K562 (cell line): ENCODE measurements at places on chromosomes 2 and 18.

- DNase-seq: peak; percentile 71
Observed at GRCh38 chr2:205925373-205926337, 160.3 kb downstream of the INO80D start.

DNA sequence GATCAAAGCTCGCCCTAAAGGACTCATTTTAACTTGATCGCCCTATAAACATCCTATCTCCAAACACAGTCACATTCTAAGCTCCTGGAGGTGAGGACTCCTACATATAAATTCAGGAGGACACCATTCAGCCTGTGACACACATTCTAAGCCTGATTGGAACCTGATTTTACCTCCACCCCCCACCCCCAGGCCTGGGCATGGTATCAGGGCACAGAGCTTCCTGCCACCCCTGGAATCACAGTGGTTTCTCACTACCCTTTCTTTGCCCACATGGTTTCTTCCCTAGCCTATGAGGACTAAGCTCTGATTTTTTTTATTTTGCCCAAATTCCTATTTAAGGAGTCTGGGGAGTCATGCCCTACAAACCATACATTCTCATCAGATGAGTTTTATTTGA is 428.1 kb upstream of the ID2 start:
- DNase-seq: no peak

DNA sequence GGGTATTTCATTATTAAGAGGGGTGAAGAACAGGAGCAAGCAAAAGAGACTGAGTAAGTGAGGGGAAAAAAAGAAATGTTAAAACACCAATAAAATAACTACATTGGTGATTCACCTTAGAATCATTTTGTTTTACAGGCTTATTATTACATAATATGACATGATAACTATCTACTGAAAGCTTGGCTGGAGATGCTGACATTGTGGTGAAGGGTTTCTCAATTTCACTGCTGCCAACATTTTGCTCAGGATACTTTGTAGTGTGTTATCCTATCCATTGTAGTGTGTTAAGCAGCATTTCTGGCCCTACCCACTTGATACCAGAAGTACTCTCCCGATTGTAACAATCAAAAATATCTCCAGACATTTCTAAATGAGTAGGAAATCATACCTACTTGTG is 1564.6 kb upstream of the NXPH2 start:
- no peak for DNase-seq

DNA sequence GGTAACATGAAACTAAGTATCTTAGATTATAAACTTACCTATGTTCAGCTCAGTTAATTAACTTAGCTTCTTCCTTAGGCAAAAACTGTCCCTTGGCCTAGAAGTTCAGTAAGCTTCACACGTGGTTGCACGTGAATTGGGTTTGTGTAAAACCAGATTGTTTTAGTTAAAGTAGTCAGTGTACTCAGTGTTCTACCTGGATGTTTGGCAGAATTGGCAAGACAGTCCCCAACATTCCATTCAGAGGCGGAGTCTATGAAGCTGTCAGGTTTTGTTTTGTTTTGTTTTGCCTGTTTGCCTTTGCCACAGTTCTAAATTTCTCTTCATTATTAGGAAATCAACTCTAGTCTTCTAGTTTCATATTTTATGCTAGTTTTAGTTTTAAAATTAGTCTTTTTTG is 105.3 kb upstream of the ZEB2 start:
- no peak for DNase-seq
